Iris pigment epithelial cell (primary cell): ENCODE measurements at places on chromosomes 7 and 10.

GRCh38 chr10:109898666-109899355, 24.5 kb downstream of the XPNPEP1 start:
- no peak for DNase-seq

- peak; percentile 56 for DNase-seq
Measured at GRCh38 chr7:1169409-1170368, 9.7 kb upstream of the ZFAND2A start.

DNA sequence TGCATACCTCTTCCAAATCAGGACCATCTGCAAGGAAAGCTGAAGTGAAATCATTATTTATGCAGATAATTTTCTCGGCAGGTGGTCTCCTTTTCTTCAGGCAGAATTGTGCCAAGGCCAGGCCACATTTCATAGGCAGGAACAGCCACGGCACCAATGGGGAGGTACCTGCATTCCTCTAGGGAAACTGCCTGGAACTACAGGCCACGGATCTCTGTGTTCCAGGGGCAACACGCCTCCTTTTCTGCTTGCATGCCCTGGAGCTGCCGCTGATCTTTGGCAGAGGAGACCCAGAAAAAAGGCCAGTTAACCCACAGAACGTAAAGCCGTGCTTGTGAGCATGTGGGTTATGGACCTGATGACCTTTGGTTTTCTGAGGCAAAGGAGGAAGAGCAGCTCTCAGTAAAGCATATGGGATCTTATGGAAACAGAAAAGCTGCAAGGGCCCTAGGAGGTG, 111.2 kb upstream of the KIAA1217 start:
- DNase-seq, result no peak

DNA sequence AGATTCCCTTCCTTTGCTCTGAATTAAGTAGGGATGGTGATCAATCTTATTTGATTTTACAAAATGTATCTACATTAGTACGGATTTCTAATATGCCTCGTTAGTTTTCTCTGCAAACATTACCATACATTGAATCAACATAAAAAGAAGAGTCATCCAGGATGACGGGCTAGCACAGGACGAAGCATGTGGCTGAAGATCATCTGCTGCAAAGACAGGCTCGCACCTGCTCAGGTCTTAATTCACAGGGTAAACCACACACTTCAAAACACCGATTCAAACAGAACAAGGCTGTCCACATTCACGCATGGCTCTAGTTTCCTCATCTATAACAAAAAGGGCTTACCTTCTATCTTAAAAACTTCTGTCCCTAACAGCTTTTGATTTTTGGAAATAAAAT, 323.0 kb downstream of the PARD3 start:
- DNase-seq, result no peak
